ENCODE measurements at places on chromosomes 13 and 19.

GRCh38 chr19:10892256-10892655 lies 20.9 kb downstream of the CARM1 start:
- no peak for DNase-seq

- no peak for DNase-seq
Observed at GRCh38 chr13:39446865-39447264, 156.1 kb downstream of the LHFPL6 start.

- peak; percentile 28 for DNase-seq
Observed at GRCh38 chr13:73138638-73139491, 80.1 kb downstream of the KLF5 start.

DNA sequence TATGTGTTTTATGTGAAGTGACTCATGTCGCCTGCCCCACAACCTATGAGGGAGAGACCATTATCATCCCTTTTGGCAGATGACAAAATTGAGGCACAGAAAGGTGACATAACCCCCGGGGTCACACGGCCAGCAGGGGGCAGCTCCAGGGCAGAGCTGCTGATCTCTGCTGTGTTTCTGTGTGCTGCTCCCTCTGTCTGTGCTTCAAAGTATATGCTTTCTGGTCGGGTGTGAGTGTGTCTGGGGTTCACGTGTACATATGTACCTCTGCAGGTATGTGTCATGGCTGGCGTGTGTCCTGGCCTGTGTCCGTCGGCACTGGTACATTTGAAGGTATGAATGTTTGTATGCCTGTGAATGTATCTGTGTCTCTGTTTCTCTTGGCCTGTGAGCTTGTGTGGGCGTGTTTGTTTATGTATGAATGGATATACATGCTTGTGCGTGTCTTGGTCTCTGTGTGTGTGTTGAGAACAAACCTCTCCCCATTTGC lies 7.1 kb downstream of the LIPE start:
- no peak for DNase-seq

DNA sequence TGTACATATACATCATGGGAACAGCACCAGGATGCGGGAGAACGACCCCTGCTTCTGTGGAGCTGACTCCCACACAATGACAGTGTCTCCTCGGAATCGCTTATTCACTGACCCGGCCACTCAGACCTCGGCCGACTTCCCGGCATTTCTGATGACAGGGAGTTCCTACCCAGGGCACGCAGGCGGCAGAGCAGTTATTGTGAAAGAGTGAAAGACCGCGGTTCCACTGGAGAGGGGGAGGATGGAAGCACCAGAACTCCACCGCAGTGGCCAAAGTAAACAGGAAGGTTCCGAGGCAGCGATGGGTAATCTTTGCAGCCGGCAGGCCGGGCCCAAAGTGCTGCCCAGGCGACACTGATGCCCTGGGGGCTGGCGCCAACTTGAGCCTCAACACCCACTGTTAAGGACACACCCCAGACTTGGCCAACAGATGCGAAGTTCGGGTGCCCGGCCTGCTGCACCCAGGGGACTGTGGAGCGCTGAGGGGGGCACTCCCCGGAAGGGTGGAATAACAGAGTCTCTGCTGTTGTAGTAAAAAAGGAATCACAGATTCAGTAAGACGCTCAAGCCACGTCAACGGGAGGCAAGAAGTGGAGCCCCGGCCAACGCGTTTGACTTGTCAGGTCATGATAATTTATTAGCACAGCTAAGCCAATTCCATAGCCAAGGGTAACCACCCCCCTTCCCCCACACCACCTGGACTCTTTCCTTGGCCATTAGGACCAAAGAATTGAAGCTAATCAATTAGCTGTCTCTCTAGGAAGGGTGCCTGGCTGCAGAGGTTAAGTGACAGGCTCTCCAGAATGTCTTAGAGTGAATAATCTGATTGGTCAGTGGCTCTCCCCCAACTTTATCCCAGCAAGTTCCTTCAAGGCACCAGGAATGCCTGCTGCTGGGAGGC lies 5.8 kb downstream of the MLLT1 start:
- peak; percentile 79 for DNase-seq

- DNase-seq = no peak
Observed at GRCh38 chr13:46664195-46664594, 111.2 kb downstream of the LRCH1 start.

GRCh38 chr19:30305346-30306060 lies 66.7 kb upstream of the ZNF536 start:
- DNase-seq = no peak

- peak; percentile 61 for DNase-seq
Observed at GRCh38 chr13:44932171-44932849, 57.0 kb downstream of the NUFIP1 start.

- DNase-seq = peak; percentile 11
Observed at GRCh38 chr13:45909673-45910072, 58.1 kb upstream of the SIAH3 start.

DNA sequence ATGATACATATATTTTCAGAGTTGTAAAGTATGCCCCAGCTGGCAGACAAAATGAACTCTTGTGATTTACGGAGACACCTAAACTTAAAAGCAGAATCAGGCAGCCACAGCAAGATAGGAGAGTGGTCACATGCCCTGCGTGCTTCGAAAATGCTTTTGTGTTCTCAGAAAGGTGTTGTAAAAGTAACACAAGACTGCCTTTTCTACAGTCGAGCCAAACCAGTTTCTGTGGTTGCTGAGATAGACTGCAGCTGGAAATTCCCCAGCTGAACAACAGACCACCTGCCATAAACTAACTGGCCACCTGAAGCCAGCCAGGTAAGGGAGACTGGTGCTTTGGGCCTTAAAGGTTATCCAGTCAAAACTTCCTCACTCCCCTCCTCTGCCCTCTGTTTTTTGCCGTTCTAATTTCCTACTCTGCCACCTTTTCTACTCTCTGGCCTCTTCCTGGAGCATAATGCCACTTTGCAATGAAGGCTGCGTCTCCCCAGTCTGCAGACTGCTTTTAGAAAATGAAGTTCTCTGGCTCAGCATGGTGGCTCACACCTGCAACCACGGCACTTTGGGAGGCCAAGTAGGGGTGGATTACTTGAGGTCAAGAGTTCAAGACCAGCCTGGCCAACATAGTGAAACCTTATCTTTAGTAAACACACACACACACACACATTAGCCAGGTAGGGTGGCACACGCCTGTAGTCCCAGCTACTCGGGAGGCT lies 381.2 kb upstream of the SLITRK1 start:
- no peak for DNase-seq

GRCh38 chr19:35357867-35358573 lies at the start of gene FFAR3:
TSS of gene FFAR3 (plus strand) at chr19:35358460. CDS start at chr19:35358891, 431 bp downstream.
- peak; percentile 61 for DNase-seq

DNA sequence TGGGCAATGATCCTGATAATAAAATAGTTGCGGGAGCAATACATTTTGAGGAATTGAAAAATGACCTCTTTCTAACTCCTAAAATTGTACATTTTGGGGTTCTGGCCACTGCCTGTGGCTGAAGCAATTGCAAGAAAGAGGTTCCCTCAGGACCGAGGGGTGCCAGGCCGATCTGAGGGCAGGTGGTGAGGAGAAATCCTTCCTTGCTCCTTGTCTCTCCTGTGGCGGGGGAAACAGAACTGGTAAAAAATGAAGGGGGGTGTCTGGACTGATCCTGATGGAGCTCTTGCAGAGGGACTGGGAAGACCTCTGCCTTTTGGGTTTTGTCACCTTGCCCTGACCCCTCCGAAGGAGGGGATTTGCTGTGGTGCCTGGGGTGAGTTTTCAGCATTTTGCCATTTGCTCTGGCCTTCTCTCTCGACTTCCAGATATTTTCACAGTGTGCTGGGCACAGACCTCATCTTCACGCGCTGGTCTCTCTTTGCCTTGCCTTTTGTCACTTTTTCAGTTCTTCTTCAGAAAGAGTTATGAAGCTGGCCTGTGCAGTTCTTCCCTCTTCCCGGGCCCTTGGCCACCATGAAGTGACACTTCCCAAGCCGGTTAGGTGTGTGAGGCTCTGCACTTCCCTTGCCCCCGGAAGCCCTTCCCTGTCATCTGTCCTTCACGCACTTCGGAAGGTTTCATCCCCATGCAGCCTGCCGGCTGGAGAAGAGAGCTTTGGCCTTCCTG lies 22.2 kb downstream of the NFIX start:
- DNase-seq = no peak

DNA sequence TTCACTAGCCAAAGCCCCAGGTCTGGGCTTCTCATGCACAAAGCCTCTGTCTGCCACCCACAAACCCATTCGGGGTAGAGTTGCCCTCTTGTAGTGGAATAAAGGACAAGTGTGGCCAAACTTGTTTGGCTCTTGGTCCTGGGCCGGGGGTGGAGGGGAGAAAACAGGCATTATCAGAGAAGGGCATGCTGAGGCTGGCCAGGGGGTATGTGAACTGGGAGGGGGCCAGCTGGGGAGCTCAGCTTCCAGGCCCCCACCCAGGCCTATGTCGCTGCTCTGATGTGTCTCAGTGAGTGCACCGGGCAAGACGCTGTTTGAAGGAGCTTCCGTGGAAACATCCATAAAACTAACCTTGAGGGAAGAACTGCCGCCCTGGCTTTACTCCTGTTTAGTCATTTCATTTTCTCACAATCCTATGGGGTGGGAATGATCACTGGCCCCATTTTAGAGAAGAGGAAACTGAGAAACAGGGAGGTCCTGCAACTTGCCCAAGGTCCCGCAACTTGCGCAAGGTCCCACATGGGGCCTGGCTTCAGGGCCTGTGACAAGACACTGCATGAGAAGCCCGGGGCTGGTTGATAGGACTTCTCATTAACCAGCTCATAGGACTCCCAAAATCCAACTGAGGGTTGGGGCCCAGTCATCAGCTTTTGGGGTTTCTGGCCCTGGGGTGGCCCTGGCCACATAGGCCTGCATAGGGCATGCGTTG lies 30.8 kb downstream of the CCNE1 start:
- no peak for DNase-seq

DNA sequence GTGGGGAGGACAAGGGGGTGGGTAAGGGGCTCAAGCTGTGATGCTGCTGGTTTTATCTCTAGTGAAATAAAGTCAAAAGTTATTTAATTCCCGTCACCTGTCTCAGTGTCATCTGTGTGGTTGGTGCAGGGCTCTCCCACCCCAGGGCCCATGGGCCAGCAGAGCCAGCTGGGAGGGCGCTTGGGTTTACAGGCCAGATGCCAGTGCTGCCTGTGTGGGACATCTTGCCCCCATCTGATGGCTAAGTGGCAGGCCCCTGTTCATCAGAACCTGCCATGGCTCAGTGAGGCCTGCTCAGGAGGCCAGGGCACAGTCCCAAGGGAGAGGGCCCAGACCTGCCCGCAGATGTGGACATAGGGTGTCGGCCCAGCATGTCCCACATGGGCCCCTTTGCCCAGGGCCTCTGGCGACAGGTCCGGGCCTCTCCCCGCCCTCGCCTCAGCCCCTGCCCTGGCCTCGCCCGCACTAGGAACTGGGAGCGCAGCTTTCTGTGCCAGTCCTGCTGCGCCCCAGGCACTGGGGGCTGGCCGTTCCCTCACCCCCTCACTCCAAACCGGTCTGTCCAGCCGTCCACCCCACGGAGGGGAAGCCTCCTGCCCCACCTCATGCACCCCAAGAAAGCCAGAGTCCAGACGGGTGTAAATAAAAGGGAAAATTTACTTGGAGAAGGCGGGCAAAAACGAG lies 5.3 kb downstream of the ZNF296 start:
- no peak for DNase-seq

DNA sequence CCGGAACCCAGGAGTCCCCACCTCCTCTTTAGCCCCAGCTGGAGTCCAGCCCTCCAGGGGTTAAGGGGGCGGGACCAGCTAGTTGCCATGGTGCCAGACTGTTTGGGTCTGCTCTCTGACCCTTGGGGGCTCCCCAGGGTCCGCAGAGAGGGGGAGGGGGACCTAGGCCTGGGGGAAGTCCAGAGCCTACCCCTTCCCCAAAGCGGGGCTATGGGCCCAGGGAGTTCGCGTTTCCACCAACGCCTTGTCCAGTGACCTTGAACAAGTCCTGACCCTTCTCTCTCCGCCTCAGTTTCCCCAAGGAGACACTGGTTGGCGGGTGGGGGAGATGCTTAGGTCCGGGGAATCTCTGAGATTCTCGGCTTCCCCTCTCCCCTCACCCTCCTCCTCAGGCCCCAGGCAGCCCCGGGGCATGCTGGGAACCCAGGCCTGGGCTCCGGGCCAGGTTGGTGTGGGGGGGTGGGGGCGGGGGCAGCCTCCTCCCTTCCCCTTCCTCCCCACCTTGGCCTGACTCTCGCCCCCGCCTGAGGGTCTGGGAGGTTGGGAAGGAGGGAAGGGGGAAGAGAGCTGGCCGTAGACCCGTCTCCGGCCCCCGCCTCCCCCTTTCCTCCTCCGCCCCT lies 2.6 kb upstream of the SPACA6 start:
- peak; percentile 87 for DNase-seq

- no peak for DNase-seq
Observed at GRCh38 chr13:75294110-75294509, 187.9 kb downstream of the TBC1D4 start.

DNA sequence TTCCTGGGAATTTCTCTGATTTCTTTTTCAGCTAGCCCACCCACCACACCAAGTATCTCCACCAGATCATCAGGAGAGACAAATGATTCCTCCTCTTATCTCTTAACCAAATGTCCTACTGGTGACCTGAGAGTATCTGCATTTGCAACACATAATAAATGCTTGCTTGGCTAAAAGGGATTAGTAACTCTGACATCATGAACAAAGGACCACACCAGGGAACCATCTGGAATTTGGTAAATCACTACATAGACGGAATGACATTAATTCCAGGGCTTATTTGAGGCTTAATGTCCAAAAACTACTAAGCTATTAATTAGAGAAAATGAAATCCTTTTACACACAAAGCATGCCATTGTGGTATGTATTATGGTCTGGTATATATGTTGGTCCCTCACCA lies 139.0 kb downstream of the RAP2A start:
- DNase-seq = peak; percentile 27

DNA sequence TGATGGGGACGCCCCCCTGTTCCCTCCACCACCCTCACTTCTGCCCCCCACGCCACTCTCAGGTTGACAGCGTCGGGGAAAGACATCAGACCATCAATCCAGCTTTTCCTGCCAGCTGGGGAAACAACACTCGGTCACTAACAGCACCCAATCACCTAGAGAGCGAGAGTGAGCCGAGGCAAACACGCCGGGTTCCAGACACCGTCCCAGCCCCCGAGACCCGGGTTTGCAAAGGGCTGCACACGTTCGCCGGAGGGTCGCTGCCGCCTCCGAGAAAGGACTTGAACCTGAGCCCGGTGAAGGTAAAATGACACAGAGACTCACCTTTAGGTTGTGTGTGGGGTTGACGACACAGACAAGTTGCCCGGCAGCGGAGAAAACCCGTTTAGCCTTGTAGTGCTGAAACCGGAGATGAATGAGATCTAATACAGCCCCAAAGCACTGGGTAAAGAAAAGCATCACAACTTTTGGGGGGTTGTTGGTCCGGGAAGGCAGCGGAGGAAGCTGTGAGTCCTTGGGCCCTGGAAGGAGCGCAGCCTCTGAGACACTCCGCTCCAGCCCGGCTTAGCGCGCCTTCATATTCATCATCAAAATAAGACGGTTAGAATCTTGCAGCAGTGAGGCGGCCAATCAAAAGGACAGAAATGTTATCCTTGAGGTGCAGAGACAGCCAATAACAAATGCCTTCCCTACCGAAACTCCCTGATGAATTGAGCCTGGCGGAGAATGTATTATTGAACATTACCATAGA lies at the start of gene SIAH3:
TSS of gene SIAH3 (minus strand) at position 583 of the 751 bp plus-strand sequence. CDS start at position 459, 124 bp downstream.
- peak; percentile 44 for DNase-seq

GRCh38 chr13:50077431-50077830 lies 62.2 kb downstream of the KCNRG start:
- no peak for DNase-seq
